ENCODE measurements at places on chromosomes 12 and 14. TPM values are rescaled to one million over a fixed set of nuclear protein-coding genes. Genes with fewer than 3 reads are reported as not detected.

DNA sequence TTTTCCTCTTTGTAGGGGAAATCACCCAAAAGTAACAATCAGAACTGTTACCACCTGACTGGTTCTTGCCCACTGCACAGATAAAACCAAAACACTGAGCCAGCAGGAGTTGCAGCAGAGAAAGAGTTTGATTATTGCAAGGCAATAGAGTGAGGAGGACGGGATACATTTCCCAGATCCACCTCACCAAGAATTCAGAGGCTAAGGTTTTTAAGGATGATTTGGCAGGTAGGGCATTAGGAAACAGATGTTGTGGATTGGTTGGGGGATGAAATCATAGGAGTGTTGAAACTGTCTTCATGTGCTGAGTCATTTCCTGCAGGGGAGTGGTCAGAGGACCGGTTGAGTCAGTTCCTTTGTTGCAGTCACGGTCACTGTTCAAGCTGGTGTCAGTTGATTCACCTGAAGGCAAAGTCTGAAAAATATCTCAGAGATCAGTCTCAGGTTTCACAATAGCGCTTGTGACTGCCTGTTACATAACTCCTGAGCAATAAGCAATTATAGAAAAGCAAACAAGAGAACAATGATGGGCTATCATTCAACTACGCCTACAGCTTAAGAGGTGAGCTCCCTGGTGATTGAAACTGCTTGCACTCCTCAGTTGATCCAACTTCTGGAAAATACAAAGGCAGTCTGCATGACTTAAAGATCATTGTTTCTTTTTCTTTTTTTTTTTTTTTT, 20.3 kb upstream of the AMN1 start:
- DNase-seq: peak; percentile 96

DNA sequence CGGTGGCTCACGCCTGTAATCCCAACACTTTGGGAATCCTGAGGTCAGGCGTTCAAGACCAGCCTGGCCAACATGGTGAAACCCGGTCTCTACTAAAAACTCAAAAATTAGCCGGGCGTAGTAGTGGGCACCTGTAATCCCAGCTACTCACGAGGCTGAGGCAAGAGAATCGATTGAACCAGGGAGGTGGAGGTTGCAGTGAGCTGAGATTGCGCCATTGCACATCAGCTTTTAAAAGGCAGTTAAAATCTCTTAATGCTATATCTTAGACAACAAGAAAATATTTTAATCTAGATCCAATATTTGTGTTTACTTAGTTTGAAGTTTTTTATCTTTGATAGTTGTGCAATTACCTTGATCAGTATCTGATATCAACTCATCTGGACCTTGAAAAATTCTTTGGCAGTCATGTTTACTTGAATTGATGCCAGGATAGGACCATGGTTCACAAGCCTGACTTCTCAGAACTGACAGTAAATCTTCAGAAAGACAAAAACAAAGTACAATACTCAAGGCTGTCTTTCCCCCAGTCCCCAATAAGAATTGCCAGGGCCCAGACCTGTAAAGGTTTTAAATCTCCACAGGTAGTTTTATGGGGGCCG, 135.0 kb upstream of the AEBP2 start:
- DNase-seq: no peak

- no peak for DNase-seq
These were observed 220.6 kb downstream of the GXYLT1 start for GRCh38 chr12:41924111-41924510.

DNA sequence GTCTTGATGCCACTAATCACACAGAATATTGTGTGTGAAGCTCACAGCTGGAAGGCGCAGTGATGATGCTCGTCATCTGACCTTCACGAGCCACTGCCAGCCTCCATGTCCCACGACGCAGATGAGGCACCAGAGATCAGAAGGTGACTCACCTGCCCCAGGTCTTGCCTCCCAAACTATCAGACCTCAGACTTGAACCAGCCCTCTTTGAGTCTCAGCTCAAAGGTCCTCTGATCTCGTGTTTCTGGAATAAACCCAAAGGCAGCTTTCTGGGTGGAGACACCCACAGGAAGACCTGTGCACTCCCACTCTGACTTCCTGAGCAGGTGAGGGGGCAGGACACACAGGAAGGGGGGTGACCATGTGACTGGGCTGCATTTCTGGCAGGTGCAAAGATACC, 19.6 kb upstream of the CHGA start:
- no peak for DNase-seq

- DNase-seq: no peak
These were observed 62.2 kb upstream of the LMO3 start for GRCh38 chr12:16668198-16668597.

- peak; percentile 51 for DNase-seq
These were observed 250.3 kb downstream of the SPTSSA start for GRCh38 chr14:34211732-34212131.

- no peak for DNase-seq
These were observed 58.8 kb downstream of the AEBP2 start for GRCh38 chr12:19498099-19498498.

DNA sequence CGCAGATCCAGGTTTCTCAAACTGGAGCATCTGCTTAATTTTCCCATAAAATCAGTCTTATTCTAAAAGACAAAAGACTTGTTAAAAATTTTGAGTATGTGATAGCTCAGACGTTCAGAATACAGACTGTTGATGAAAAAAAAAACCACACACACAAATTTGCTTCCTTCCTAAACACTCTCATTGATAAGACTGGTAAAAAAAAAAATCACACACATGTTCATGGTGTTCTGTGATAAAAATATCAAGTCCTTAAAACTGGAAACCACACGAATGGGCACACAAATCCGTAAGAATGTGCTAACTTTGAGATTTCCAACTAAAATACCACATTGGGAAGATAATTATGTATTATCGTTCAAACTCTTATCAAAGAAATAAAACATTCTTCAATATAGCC, 6.7 kb upstream of the ARID4A start:
- no peak for DNase-seq

DNA sequence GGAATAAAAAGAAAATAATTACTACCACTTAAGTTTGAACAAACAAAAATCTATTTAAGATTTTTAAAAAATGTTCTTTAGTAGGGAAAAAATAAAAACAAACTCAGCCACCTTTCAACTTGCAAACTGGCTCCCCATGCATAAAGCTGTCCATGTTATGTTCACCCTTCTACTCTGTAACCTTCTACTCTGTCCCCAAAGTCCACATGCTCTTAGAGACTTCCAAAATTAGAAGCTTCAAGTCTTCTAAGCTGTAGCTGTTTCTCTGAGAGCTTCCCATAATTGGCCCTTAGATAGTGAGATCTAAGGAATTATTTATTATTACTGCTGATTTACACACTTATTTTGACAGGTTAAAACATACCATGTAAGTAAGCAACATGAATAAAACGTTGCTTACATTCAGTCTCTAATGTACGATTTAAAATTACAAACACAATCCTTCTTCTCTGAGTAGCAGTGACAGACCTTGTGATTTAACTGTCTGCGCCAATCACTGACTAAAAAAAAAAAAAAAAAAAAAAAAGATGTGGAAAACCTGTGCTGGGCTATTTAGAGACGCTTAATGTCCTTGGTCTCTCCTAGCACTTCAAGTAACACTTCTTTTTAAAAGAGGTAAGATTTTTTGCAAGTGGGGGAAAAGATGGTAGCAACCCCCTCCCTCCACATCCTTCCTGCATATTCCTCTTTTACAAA, 28.3 kb upstream of the GRIP1 start:
- DNase-seq: no peak

The ARL1 gene
- total RNA-seq: 107 TPM
